ENCODE measurements at places on chromosomes 2 and 18. TPM values are rescaled to one million over a fixed set of nuclear protein-coding genes. Genes with fewer than 3 reads are reported as not detected.

DNA sequence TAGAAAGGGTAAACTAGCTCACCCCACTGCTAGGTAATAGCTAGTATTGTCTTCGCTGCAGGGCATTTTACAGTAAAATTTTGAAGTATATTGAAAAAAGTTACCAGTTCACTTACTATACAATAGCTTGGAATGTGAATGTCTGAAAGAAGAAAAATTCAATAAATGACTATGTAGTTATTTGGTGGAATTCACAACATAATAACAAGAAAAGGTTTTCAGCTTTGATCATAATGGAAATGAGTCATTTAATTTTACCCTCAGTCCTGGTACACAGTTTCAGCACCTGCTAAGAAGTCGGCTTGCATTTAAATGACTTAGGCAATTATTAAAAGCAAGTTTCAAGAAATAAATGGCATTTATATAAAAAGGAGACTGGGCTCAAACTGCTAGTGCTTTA lies 90.4 kb downstream of the NUP35 start:
- no peak for DNase-seq

GRCh38 chr2:55309446-55309845 lies 40.4 kb upstream of the MTIF2 start:
- DNase-seq = no peak

DNA sequence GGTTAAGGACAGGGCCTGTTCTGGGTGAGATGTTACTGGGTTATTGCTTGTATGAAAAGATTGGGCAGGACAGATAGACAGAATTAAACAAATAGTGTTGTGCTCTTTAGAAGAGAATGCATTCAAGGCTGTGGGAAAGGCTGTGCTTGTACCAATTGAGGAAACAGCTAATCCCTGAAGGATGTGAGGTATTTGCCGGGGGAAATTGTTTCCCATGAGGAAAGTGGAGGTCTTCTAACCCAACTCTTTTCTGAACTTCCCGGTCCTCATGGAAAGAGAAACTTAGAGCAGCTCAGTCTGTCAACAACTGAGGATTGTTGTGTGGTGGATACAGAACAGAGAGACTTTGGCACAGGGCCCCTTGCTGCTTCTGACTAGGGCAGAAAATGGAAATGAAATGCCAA lies 9.5 kb downstream of the SLC1A4 start:
- DNase-seq = no peak

DNA sequence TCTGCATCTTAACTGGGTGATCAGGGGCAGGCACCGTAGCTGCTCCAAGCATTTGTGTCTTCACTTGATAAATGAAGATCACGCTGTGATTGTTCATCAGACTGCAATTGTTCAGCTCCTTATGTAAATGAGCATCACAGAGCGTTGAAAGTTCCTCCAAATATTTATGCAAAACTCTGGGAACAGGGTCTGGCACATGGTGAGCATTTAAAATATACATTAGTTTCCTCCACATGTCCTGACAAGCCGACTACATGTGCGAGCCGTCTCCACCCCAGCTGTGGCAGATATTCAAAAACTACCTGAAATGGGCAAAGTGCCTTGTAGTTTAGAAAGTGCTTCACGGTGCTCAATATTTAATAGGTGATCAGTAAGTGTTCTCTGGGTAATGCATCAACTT lies 175.1 kb upstream of the ID2 start:
- DNase-seq = no peak

DNA sequence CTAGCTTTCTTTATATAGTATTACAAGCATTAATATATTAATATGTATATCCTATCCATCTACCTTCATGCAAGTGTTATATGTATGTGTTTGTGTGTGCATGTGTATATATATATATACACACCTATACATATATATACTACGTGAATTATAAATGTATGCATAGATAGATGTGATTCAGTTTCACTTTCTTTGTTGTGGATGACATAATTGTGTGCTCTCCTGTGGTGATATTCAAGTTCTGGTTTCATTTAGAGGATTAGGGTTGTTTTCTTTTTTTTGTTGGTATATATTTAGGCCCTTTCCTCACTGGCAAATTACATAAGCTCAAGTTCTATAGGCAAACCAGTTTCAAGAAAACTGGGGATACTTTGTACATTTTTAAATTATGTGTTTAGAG lies 225.7 kb upstream of the FANCL start:
- DNase-seq = no peak

- DNase-seq = no peak
Measured at GRCh38 chr2:44295633-44296359, 20.5 kb downstream of the SLC3A1 start.

- no peak for DNase-seq
Measured at GRCh38 chr18:26630596-26630995, 82.2 kb upstream of the KCTD1 start.

- no peak for DNase-seq
Measured at GRCh38 chr2:226575928-226576327, 223.7 kb downstream of the IRS1 start.

DNA sequence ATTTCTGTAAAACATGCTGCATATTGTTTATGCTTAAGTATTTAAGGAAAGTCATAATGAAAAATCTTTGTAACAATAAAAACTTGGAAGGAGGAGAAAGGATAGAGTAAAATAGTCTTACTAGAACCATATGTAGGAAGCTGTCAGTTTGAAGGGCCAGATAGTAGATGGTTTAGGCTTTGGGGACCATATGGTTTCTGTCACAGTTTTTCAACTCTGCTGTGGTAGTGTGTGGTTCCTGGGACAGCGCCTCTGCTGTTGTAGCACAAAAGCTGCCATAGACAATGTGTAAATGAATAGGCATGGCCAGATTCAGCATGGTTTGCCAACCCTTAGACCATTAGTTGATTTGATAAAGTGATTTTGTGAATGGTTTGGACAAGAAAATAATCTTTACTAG lies 75.5 kb downstream of the SLC39A10 start:
- no peak for DNase-seq

ZC3H6 gene
- 14.7 TPM for total RNA-seq

RAD51AP2 gene
- total RNA-seq = not detected

PRKCE gene
- 20.6 TPM for total RNA-seq

- DNase-seq = no peak
Measured at GRCh38 chr2:223251656-223252229, 199.8 kb downstream of the KCNE4 start.

GRCh38 chr2:237438080-237438940 lies 24.3 kb upstream of the COL6A3 start:
- DNase-seq = no peak

DNA sequence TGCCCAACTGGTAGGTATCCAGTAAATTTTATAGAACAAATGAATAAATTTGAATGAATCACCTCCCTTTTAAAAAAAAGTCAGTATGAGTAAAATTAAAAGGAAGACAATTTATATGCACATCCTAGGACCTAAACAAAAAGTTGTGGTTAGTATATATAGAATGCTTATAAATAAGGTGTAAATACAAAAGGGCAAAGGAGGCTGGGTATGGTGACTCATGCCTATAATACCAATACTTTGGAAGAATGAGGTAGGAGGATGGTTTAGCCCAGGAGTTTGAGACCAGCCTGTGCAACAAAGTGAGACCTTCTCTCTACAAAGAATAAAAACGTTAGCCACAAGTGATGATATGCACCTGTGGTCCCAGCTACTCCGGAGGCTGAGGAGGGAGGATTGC lies 12.8 kb downstream of the C2orf69 start:
- no peak for DNase-seq

DNA sequence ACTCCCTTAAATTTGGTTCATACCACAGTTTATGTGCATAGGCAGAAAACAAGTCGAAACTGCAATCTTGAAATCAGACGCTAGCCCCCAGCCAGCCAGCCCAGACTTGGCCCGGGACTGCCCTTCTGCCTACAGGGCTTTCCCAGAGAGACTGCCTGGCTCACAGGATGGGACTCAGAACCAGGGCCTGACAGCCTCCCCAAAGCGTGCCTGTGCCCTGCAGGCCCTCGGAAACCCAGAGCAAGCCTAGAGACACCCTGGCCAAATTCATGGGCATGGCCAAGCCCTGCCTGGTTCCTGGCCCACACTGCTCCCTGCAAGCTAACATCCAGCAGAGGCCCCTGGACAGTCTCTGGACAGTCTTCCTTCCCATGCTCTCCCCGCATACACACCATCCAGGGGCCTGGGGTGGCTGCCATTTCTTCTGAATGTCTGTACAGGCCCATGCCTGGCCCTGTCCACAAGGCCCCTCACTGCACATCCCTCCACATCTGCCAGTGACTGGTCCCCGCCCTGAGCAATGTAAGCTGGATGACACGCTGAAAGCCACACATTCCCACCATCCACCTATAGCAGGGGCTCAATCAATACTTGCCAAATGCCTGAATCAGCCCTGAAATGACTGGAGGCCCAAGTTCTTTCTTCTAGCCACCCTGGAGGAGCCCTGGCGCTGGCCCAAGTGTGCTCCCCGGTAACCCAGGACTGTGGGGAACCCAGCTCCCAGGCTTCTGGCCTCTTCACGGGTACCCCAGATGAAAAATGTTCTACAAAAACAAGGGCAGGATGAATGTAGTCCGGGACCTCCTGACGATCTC lies 73.1 kb downstream of the HDAC4 start:
- DNase-seq = no peak

OSBPL6 gene
- 0.88 TPM for total RNA-seq

SATB2 gene
- 0.18 TPM for total RNA-seq

EML4 gene
- 130 TPM for total RNA-seq

GRCh38 chr2:100107906-100108647 lies 34.3 kb downstream of the AFF3 start:
- no peak for DNase-seq

SPAG16 gene
- total RNA-seq = 8.4 TPM

GRCh38 chr18:31508781-31509180 lies 10.8 kb downstream of the DSG2 start:
- DNase-seq = no peak

SERPINB7 gene
- not detected for total RNA-seq

- no peak for DNase-seq
Measured at GRCh38 chr2:209380293-209380692, 43.6 kb upstream of the MAP2 start.

All from activated CD4-positive, alpha-beta memory T cell treated with anti-CD3 and anti-CD28 coated beads, Interleukin-2, amount 10 ng/mL, durations not matched to agents 7 days and 5 days (primary cell).